ENCODE measurements at places on chromosomes 13 and 19.
A peak's percentile ranks its signal among the peaks of the same experiment; 100 is the strongest.

DNA sequence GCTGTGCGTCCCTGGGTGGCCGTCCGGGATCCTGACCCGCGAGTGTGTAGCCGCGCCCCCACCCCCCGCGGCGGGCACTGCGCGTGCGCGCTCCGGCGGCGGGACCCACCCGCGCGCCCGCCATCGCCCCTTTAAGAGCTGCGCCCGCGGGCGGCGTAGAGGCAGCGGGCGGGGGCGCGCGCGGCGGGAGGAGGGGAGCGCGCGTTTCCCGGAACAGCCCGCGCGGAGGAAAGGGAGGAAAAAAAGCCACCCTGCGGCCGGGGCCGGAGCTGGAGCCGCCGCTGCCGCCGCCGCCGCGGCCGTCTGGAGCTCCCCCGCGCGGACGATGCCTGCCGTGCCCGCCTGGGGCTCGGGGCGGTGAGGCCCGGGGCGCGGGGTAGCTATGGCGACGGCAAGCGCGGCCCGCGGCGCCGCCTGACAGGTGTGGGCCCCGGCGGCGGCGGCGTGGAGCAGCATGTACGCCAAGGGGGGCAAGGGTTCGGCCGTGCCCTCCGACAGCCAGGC, at the start of gene SSBP4:
Gene SSBP4 (plus strand): TSS at position 204 of the 504 bp plus-strand sequence. CDS start 251 bp downstream, at position 455.
- peak; percentile 84 for DNase-seq

- DNase-seq: no peak
Measured at GRCh38 chr13:57899096-57899495, 267.6 kb downstream of the PCDH17 start.

DNA sequence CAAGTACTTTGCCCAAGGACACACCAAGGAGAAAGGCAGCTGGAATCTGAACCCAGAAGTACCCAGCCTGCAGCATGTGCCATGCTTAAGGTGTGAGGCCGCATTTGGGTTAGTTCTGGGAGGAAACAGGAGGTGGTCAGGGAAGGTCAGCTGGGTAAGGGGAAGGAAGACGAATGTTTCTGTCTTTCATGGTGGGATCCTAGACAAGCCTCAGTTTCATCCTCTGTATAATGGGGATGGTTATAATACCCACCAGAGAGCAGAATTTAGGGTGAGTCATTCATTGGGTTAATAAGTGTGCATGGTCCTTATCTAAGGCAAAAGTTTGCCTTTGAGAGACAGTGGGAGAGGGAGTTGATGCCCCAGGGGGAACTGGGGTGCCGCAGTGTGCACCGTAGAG, 3.6 kb downstream of the CCDC61 start:
- no peak for DNase-seq

DNA sequence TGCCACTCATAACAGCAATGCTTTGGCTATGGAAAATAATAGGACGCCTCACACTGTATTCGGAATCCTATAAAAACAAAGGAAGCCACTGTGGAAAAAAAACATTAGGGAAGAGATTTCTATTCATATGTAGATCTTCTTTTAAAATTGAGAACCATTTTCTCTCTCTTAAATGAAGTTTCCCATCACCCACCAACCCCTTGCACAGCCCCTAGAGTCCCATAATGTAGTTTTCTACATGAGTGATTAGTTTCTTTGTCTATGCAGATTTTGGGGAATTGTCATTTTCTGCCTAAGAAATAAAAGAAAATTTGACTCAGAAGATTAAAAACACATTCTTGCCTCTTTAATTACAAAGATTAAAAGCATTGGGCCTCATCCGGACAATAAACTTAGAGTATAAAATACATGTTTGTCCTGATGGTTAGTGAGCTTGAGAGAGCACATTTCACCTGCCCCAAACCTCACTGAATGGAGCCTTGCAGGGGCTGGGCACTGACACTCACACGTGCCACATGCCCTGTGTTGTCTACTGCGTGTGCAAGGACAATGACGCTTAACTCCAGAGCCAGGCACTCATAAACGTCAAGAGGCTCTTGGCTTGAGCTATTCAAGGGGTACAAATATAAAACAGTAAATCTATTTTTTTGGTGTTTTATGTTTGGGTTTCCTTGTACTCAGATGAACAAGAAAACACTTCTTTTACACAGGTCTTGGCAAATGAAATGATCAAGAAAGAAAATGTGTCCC, 40.0 kb upstream of the KL start:
- no peak for DNase-seq

DNA sequence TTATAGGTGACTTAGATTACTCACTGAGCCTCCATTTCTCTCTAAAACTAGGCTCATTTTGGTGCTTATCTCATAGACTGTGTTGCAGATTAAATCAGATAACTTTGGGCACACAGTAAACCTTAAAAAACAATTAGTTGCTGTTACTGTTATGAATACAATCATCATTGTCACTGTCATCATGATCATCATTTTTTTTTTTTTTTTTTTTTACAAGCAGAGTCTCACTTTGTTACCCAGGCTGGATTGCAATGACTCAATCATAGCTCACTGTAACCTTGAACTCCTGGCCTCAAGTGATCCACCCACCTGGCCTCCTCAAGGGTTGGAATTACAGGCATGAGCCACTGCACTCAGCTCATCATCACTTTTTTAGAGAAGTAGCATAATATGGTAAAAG, 60.0 kb downstream of the VWA8 start:
- DNase-seq: no peak

- DNase-seq: no peak
Measured at GRCh38 chr13:23945612-23946011, 48.3 kb upstream of the C1QTNF9B start.

- no peak for DNase-seq
Measured at GRCh38 chr13:75250526-75251178, 231.3 kb downstream of the TBC1D4 start.

DNA sequence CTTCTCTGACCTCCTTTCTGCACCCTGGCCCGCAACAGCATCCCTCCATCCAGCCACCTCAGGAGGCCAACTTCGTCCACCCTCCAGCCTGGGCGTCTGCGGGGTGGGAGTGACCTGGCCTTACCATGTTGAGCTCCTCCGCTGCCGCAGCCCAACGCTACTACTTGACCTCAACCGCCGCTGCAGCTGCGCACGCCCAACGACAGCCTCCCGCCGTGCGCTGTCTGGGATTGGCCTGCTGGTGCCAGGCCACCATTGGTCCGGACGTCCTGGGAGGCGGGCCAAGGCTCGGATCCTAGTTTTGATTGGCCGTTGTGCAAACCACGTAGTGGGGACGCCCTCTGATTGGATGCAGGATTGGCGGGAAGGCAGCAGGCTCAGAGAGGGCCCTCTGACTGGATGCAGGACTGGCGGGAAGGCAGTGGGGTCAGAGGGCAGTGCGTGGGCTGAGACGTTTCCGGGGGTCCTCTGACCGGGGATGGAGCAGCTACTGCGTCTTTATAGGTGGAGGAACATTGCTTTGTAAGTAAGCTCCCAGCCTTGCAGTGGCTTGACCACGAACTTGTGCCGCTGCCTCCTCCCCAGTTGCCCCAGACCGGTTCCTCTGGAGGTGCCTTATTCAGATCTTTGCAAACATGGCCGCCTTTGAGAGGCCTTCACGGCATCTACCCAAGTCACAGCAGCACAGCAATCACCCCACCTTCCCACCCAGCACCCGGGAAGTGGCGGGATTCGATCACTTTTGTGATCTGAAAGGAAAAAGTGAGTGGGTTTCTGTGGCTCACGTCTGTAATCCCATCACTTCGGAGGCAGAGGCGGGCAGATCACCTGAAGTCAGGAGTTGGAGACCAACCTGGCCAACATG, at the start of gene TUBA3C:
Gene TUBA3C (minus strand): TSS at position 204 of the 865 bp plus-strand sequence. CDS start 77 bp downstream, at position 127.
- no peak for DNase-seq

GRCh38 chr13:45141369-45141768, 21.1 kb downstream of the GTF2F2 start:
- no peak for DNase-seq

- DNase-seq: no peak
Measured at GRCh38 chr19:15199661-15200552, 888 bp downstream of the NOTCH3 start.

GRCh38 chr19:51129716-51130115, 5.0 kb downstream of the SIGLEC9 start:
- DNase-seq: no peak

DNA sequence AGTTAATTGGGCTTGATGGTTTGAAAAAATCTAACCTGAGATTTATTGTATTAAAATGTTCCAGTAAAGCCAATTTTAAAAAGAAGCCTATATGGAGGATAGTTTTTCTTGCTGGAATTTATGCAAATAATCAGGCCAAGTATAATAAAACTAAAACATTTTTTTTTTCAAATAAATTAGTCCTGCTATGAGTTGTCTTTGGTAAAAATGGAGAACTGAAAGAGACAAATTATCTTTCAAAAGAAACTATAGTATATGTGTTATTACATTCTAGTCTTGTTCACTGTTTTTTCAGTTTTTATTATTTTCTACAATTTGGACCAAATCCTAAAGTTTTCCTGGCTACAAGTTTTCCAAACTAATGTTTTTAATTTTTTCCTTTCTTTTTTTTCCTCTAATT, 468.9 kb downstream of the UQCRFS1 start:
- DNase-seq: no peak

GRCh38 chr13:33183431-33184111, 102.0 kb downstream of the STARD13 start:
- no peak for DNase-seq

Data from NCI-H524 (cell line).